NAMALWA (cell line): ENCODE measurements at places on chromosomes 13 and 19.

DNA sequence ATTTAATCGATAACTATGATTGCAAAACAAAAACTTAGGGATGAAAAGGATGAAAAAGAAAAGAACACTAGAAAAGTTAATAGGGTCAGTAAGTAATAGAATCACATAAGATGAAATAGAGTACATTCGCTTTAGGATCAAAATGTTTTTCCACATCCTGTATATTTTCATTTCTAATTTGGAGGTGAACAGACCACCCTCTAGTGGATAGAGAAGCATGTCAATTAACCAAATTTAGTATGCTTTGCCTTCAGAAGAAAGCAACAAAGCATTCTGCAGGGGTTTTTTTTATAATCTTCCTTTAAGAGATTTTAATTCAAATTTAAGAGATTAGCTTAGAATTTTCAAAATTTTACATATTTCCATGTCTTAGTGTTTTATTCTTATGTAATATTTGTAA lies 611.0 kb upstream of the SGCG start:
- DNase-seq, result no peak

DNA sequence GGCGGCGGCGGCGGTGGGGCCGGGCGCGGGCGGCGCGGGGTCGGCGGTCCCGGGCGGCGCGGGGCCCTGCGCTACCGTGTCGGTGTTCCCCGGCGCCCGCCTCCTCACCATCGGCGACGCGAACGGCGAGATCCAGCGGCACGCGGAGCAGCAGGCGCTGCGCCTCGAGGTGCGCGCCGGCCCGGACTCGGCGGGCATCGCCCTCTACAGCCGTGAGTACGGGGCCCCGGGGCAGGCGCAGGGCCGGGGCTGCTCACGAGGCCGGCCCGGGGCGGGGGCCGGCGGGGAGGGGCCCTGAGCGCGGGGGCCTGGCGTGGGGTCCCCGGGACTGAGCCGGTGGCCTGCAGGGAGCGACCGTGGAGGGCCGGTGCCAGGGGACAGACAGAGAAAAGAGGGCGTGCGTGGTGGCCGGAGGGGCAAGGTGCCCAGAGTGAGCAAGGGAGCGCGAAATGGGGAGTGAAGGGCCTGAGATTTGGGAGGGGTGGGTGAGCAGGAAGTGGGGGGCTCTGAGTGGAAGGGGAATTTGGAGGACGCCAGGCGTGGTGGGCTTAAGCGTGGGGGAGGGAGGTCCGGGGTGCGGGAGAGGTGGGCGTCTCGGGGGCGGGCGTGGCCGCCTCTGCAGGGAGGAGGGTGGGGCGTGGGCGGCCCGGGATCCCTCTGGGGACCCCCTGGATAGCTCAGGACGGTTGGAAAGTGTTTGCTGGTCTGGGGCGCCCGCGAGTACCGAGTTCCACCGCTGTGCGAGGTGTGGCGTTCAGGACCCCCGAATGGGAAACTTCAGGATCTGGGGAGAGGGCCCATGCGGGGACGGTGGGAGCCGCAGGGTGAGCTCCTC lies 575 bp downstream of the CARM1 start:
- DNase-seq, result peak; percentile 53

GRCh38 chr13:113479179-113479578 lies 11.3 kb downstream of the DCUN1D2 start:
- DNase-seq, result no peak

DNA sequence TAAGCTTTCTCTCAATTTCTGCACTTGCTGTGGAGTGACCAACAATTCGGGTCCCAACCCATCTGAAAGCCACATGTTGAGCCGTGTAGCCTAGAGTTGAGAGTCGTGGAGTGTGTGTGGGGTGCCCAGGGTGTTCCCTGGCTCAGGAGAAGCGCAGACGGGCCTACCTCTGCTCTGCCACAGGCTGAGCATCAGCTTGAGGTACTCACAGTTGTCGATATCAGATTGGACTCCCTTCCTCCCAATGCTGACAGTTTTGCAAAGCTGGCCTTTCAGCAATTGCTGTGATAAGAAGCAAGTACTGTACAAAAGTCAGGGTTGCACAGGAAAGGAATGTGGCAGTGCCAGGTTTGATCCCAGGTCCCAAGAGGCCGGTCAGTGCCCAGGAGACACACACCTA lies 133.4 kb upstream of the SPACA7 start:
- DNase-seq, result no peak

GRCh38 chr13:21039097-21039800 lies 22.1 kb downstream of the LATS2 start:
- DNase-seq, result peak; percentile 17
